ENCODE measurements at places on chromosomes 2 and 18.
A peak's percentile ranks its signal among the peaks of the same experiment; 100 is the strongest.

GRCh38 chr2:42250925-42251324, 81.8 kb downstream of the EML4 start:
- no peak for DNase-seq

- no peak for DNase-seq
These were observed 817.2 kb downstream of the SOCS6 start for GRCh38 chr18:71105994-71106546.

DNA sequence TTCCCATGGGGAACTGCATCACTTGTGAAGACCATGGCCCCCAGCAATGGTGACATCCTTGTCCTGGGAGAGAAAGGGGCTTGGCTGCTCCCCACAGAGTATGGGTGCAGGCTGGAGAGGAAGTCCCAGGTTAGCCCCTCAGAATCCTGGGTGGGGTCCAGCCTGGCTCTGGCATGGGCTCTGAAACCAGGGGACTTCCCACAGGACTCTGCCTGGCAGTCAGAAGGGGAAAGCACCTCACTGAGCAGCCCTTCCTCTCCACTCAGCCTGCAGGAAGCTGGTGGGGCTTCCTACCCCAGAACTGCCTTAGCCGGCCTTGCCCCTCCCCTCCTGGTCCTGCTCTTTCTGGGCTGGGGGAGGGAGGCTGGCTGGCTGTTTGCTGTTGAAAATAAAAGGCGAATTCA, 3.7 kb downstream of the NEURL3 start:
- DNase-seq = peak; percentile 46

- DNase-seq = no peak
These were observed 19.8 kb downstream of the PIKFYVE start for GRCh38 chr2:208285853-208286252.

DNA sequence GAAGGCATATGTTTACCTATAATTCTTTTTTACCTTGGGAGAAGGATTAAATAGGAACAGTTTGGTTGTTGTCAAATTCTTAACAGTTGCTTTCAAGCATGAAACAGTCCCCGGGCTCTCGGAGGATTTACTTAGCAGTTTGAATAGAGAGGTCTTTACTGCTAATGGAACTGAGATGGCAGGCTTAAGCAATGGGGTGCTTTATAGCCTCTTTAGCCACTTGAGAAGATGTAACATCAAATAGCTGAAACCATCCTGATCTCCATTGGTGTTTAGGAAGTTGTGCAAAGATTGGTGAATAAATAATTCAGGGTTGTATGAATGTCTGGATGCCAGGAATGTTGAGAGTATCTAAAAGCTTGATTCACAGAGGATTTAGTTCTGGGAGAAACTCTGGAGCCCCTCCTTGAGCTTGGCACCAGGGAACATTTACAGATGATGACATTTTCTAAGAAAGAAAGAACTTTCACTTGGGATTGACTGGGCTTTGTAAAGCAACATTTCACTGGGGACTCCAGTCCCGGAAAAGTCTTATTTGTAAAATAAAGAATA, 51.9 kb downstream of the PTPRM start:
- DNase-seq = no peak

DNA sequence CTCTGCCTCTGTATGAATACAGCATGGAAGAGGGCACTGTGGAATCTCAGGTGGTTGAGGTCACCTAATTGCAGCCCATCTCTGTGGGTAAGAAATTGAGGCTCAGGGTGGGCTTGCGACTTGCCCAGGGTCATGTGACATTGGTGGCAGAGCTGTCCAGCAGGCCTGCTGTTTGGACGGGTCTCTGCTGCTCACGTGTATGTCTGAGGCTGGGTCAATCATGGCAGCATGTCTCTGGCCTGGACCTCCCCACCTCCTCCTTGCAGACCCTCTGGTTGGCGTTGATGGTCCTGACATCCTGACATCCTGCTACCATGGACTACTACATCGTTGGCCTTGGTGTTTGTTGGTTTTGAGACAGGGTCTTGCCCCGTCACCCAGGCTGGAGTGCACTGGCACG, 64.3 kb upstream of the HPCAL1 start:
- DNase-seq = no peak

DNA sequence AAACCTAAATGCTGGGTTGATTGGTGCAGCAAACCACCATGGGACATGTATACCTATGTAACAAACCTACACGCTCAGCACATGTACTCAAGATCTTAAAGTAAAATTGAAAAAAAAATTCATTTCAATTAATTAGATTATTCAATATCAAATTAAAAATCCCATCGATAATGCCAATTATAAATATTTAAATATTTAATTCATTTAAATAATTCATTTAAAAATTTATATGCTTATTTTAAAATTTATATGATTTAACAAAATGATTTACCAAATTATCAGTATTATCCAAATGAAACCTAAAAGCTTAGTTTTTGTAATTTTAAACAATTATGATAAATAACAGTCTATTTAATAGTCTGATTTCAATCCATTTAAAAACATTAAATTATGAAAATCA, 560.4 kb downstream of the NUP35 start:
- DNase-seq = no peak

GRCh38 chr2:143125717-143126116, 3.5 kb upstream of the ARHGAP15 start:
- DNase-seq = no peak

DNA sequence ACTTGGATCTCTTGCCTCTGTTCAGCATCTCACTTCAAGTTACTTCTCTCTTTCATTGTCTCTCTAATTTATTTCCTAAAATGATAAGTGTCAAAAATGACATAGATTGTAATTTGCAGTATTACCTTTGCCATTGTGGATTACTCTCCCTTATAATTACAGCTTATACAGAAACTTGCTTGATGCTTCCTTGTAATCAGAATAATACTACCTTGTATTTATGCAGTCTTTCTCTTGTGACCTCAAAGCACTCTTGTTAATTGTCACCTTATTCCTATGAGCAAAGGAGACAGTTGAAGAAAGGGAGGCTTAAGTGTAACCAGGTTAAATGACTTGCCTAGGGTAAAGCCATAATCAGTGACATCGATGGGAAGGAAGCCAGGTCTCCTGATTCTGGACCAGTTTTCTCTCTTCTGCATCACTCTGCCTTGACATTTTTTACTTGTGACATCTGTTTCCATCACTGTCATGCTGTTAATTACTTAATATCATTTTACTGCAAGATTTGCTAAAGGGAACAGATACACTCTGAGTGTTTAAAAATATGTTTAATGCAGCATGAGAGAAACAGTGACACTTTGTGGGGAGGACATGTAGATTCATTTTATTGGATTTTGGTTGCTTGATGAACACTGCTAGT, 388.6 kb downstream of the PARD3B start:
- DNase-seq = no peak

- DNase-seq = no peak
These were observed 5.8 kb upstream of the RNU4ATAC start for GRCh38 chr2:121524685-121525425.

GRCh38 chr2:235005023-235005422, 53.2 kb downstream of the SH3BP4 start:
- DNase-seq = no peak

DNA sequence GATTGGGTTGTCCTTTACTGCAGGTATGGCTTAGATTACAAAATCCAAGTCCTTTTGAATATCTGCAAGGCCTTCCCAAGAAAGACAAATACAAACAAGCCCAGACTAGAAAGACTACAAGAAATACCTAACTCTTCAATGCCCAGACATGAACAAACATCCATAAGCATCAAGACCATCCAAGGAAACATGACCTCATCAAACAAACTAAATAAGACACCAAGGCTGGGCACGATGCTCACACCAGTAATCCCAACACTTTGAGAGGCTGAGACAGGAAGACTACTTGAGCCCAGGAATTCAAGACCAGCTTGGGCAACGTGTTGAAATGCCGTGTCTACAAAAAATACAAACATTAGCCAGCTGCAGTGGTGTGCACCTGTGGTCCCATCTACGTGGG, 31.7 kb downstream of the MAP4K3 start:
- no peak for DNase-seq

GRCh38 chr2:154425994-154426393, 272.5 kb upstream of the KCNJ3 start:
- no peak for DNase-seq

DNA sequence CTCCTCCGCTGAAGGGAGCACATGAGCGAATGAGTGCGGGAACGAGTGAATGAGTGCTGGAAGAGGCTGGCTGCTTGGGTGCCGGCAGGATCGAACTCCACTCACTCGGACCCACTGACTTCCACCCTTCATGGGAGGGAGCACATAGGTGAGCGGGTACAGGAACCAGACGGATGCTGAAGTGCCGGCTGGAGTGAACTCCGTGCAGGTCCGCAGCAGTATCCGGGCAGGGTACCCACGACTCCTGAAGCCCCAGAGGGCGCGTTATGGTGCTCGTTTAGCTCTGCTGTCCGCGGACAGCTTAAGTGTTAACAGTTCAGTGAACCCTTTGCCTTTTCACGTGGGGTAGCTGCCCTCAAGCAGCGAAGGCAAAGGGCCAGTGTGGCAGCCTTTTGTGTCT, 23.2 kb downstream of the RPRM start:
- DNase-seq = no peak

GRCh38 chr18:70047931-70048603, 100.4 kb upstream of the CD226 start:
- no peak for DNase-seq

- DNase-seq = peak; percentile 0
These were observed 1237.1 kb downstream of the LRP1B start for GRCh38 chr2:140893685-140894084.

GRCh38 chr2:132443106-132443505, 26.5 kb downstream of the GPR39 start:
- DNase-seq = no peak

GRCh38 chr2:172177996-172178395, 75.3 kb upstream of the DLX2 start:
- DNase-seq = no peak

DNA sequence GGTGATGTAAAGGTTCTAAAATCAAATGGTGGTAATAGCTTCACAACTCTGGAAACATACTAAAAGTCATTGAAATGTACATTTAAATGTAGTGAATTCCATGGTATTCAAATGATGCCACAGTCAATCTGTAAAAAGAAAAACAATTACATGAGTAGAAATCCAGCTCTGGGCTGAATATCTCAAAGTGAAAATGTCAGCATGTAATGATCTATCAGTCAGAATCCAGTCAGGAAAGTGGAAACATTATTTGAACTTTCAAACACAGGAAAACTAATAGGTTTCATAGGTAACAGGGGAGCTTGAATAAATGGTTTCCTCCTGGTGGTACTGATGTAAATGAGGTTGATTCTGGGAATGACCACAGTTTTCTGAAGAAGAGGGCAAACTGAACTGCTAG, 186.4 kb downstream of the CDH7 start:
- DNase-seq = no peak

- DNase-seq = no peak
These were observed 150.4 kb downstream of the PTH2R start for GRCh38 chr2:208556983-208557484.

- peak; percentile 32 for DNase-seq
These were observed 29.7 kb downstream of the NOL10 start for GRCh38 chr2:10659898-10660568.

- DNase-seq = no peak
These were observed 15.9 kb downstream of the ZNF638 start for GRCh38 chr2:71347517-71347916.

DNA sequence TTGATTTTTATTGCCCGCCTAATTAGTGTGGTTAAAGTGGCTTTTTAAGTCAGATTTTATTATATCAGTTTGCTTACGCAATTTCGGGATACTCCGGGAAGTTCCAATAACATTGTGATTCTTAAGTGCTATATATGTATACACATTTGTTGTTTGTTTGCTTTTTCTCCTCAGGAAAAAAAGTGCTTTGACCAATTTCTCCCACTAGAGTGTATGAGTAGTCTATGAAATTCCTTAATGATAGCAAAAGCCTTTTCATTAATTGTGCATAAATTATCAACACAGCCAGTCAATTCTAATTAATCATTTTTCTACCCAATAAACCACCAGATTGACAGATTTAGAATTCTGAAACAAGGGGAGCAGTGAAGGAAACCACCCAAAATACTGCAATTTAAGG, 172.2 kb downstream of the DPP10 start:
- DNase-seq = no peak

GRCh38 chr2:71547616-71548285, 94.4 kb downstream of the DYSF start:
- no peak for DNase-seq

DNA sequence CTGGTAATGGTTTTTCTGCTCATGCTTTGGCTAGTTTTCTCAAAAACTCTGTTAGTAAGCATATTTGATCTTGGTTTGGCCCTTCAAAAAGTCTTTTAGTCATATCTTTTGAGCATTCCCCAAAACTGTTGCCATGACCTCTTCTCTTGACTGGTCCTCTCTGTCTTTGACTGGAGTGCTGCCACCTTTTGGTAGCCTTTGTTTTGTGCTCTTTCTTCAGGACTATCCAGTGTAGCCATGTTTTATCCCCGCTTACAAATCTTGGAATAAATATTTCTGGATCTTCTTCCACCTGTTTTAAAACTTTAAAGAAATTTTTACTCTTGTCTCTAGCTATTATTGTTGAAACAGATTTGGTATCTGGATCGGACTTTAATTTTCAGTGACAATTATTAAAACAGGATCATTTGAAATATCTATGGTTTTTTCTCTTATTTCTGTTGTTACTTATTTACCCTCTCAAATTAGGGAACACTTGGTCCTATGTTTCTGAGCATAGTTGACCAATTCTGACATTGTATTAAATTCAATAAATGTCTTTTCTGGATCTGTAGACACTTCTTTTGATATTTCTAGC, 965 bp upstream of the ELOA2 start:
- DNase-seq = no peak

DNA sequence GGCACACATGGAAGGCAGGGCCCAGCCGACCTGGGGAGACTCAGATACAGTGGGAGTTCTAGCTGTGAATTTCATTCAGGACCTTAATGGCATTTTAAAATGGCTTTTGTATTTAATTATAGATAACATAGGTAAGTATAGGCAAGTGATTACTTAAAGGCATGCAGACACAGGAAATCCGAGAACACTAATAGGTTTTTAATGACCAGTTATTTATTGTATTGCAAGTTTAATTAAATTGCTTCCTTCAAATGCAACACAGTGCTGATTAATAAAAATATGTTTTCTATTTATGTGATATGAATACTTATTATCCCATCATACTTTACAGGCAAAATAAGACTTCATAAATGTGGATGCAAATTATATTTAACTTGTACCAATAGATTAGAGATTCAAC, 19.7 kb upstream of the SH3RF3 start:
- no peak for DNase-seq

DNA sequence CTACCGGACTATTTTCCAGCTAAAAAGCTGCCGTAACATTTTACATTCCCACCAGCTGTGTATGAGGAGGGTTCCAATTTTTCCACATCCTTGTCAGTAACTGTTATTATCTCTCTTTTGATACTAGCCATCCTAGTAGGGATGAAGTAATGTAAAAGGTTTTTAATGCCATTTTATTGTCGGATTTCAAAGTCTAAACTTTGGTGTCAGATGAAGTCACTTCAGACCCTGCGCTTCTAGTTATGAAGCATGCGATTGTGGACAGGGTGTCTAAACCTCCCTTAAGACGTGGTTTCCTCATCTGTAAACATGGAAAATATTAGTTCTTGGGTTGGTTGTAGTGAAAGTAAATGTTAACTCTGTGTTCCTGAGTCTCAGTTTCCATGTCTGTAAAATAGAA, 4.7 kb downstream of the DGKD start:
- no peak for DNase-seq
